ENCODE measurements at places on chromosomes 5 and 9.

GRCh38 chr5:80067016-80067415, 31.9 kb downstream of the THBS4 start:
- DNase-seq: no peak

GRCh38 chr5:43044181-43044914, 4.2 kb upstream of the ANXA2R start:
- no peak for DNase-seq

GRCh38 chr5:108669462-108669861, 78.2 kb upstream of the FER start:
- no peak for DNase-seq

GRCh38 chr9:69995846-69996245, 47.8 kb upstream of the MAMDC2 start:
- DNase-seq: no peak

GRCh38 chr5:56130664-56131063, 102.5 kb downstream of the ANKRD55 start:
- no peak for DNase-seq
